Left ventricle myocardium inferior (tissue), 1 donor: ENCODE measurements at places on chromosomes 13 and 19. TPM values are rescaled to one million over a fixed set of nuclear protein-coding genes. Genes with fewer than 3 reads are reported as not detected.

DNA sequence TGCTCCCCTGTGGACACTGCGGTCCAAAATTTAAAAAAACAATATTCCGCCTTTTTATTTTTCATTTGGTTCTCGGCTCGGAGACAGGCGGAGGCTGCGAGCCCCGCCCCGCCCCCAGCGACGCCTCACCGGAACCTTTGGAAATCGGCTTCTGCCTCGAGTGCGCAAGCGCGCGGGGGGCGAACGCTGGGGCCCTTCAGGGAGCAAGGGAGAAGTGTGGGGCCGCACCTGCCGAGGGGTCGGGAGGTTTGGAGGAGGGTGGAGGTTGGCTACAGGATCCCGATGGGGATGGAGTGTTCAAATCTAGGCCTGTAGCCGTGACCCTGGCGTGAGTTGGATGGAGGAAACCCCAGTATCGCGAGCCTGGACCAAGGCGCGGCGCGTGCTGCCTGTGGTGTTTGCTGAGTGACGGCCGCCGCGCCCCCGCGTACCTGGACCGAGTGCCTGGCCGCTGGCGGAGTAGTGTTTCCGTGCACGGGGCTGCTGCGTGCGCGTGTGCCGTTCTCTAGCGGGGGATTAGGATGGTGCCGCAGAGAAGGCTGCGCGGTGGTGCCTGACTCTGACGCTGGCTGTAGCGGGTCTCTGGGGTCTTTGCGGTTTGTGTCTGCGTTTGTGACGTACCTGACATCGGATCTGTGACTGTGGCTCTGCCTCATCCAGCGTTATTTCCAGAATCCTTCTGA, 565 bp upstream of the ZFP30 start:
- H3K4me3 ChIP-seq, result peak overlapping the region; percentile 75
- DNase-seq, result peak; percentile 88
- no peaks in the 10 kb centered on the region for H3K27me3 ChIP-seq
- H3K4me1 ChIP-seq, result peaks cover 43% of the 10 kb centered on the region
- peak overlapping the region; percentile 94 for H3K27ac ChIP-seq

Gene SIGLECL1
- total RNA-seq, result not detected

Gene FUZ
- total RNA-seq, result 18.3 TPM

Gene C19orf67
- total RNA-seq, result not detected

Gene FBXL12
- total RNA-seq, result 10.0 TPM

- no peaks in the 10 kb centered on the region for H3K27me3 ChIP-seq
- H3K27ac ChIP-seq, result no peak overlapping the region
- H3K36me3 ChIP-seq, result no peaks in the 10 kb centered on the region
These were observed 221.9 kb upstream of the PCDH17 start for GRCh38 chr13:57409656-57410055.

- DNase-seq, result no peak
- H3K36me3 ChIP-seq, result no peaks in the 10 kb centered on the region
- H3K27ac ChIP-seq, result no peak overlapping the region
These were observed 49.4 kb upstream of the CYP2B6 start for GRCh38 chr19:40941481-40942219.

- H3K4me1 ChIP-seq, result peaks cover 15% of the 10 kb centered on the region
- no peak for DNase-seq
- no peak overlapping the region for H3K4me3 ChIP-seq
- H3K27me3 ChIP-seq, result no peaks in the 10 kb centered on the region
These were observed 44.1 kb upstream of the ZNF536 start for GRCh38 chr19:30328096-30328495.
